ENCODE measurements at places on chromosomes 6 and 20.

- DNase-seq = no peak
Observed at GRCh38 chr20:31908016-31908415, 37.6 kb downstream of the TTLL9 start.

- no peak for DNase-seq
Observed at GRCh38 chr6:139600919-139601475, 226.5 kb upstream of the CITED2 start.

- no peak for DNase-seq
Observed at GRCh38 chr6:169956580-169956979, 205.2 kb downstream of the ERMARD start.

GRCh38 chr6:53349209-53349693 is 501 bp upstream of the ELOVL5 start:
- DNase-seq = no peak

- no peak for DNase-seq
Observed at GRCh38 chr20:36865076-36865860, 10.7 kb upstream of the TLDC2 start.

DNA sequence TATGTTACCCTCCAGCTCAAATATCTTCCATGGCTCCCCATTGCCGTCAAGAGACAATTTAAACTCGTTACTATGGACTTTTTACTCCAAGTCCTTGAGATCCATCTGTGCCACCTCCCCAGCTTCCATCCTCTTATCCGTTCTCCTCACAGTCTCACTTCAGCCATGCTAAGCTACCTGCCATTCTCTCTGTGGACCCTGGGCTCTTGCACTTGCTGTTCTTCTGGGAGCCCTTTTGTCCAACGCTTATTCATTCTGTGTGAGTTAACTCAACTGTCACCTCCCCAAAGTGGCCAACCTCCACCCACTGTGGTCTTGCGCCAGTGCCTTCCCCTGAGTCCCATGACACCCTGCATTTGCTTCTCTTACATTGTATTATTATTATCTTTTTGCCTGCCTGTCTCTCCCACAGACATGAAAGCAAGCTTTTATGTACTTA is 132.4 kb downstream of the BCAS1 start:
- DNase-seq = no peak

DNA sequence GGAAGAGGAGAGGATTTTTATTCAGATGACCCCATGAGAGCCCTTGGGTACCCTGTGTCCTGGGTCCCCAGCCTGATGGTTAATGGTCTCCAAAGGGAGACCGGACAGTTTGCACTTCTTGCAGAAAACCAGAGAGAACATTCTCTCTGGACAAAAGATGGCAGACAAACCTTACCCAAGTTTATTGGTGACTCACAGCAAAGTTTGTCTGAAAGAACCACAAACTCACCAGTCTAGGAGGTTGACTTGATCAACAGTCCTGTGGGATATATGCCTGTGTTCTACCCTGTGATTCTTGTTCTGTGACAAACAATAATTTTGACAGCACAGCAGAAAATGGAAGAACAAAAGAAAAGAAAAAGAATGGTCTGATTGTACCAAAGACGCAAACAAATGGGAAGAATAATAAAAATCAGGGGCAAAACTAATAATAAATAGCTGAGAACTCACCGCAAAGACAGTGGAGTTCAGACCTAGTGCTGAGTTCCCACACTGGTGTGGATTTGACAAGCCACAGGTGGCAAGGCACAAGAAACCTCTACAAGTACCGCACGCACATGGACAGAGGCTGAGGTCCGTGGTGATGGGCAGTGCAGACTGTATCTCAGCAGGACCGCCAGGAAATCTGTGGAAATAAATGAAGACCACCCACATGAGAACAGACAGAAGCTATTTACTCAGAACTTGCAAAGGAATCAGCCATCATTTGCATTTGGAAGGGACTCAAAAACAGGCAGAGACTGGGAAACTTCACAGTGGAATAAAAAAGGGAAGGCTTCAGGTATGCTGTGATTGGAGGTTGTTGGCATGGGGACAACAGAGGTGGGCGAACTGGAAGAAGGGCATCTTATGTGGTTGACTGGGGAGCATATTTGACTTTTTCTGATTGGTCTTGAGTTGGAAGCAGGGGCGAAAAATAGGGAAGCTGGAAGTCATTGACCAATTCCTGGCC is 246.3 kb upstream of the RNF24 start:
- no peak for DNase-seq

DNA sequence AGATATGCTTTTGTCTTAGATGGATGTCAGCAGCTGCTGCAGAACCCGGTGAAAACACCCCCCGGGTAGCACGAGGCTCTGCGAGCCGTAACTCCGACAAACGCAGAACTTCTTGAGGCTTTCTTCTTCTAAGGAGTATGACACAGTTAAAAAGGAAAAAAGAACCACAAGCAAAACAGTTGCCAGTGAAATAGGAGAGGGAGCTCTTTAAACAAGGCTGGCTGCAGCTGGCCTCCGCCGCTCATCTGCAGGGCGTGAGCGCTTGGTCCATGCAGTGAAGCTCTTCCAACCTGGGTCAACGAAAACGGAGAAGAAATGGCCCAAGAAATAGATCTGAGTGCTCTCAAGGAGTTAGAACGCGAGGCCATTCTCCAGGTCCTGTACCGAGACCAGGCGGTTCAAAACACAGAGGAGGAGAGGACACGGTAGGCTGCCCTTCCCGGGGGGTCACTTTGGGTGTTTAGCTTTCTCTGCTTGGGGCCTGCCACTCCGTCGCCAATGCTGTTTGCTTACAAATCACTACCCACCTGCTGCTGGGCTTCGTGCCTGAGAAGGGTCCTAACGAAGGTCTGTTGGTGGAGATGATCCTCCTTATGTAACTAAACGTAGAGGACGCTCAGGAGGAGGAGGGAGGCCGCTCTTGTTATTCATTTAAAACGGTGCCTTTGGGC is 13.2 kb downstream of the SYTL3 start:
- no peak for DNase-seq

DNA sequence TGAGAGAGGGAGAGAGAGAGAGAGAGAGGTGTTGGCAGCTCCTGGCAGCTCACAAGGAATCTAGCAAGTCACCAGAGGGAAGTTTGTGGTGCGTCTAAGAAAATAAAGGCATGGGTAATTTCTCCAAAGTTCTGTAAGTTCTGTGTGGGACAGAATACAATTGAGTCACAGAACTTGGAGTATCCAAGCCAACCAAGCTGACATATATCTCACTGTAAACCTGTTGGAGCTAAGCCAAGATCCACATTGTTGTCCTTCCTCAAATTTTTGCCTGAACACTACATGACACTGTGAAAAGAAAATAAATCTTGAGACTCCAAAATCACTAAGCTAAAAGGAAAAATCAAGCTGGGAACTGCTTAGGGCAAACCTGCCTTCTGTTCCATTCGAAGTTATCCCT is 436.7 kb downstream of the MEI4 start:
- no peak for DNase-seq

- DNase-seq = no peak
Observed at GRCh38 chr20:19971116-19971515, 46.0 kb upstream of the NAA20 start.

DNA sequence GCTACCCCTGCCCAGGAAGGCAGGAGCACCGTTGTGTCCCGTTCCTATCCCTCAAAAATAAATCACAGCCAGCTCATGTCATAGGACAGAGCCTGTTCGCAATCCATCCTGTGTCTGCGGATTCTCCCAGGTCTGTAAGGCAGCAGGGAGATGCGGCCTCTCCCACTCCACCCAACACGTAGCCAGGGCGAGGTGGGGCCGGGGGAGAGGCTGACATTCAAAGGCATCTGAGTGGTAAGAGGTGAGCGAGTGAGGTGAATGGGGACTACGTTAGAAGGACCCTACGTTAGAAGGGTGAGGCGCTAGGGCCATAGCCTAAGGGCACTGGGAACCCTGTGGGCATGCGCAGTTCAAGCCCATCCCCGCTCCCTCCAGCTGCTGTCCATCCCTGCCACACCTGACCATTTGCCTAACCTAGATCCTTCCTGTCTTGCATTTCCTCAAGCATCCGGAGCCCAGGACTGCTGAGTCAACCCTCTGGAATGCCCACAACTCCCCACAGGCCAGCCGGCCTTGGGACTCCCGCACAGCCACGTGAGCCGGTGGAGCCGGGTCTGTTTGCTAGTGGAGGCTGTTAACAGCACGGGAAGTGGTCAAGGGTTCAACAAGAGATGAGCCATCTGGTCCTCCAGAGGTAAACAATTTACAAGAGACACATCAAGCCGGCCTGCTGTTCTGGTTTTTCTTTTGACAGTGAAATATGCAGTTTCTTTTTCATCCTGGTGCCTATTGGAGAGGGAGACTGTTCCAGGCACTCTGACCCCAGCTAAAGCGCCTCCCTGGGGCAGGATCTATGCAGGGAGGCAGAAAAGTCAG is 45.9 kb downstream of the RIPOR3 start:
- peak; percentile 80 for DNase-seq

GRCh38 chr6:142002825-142003405 is 129.8 kb upstream of the GJE1 start:
- DNase-seq = no peak

- no peak for DNase-seq
Observed at GRCh38 chr6:34717466-34717865, 20.9 kb upstream of the ILRUN start.

DNA sequence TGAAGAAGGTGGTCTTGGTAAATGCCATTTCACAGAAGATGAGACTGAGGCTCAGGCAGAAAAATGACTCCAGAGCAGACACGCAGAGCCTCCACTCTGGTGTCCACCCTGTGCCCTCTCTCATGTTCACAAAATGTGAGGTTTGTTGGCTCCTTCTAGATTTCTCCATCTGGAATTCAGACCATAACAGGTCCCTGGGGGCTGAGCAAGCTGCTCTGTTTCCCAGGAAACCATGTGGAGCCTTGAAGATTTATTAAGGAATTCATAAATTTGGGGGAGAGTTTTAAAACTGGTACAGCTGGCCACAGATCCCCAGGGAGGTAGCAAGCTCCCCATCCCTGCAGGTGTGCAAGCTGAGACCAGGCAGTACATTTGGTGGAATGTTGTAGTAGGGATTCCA is 38.8 kb upstream of the SIRPA start:
- DNase-seq = no peak

DNA sequence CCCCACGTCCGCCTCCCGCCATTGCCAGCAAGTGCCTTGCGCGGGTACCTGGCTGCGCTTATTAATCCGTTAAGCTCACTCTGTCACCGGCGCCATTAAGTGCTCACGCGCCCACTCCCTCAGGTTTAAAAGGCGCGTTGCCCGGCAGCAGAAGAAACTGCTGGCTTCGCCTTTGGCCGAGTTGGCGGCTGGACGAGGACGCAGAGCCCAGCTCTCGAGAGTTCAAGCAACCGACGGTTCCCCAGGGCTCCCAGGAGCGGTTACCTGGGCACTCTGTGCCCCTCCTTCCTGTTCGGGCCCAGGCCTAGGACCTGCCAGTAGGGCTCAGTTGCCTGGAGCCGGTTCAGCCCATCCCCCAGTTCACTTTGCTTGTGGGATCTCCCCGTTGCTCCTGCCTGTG is at the start of gene GGTLC1:
Gene GGTLC1 (minus strand): TSS at position 219 of the 400 bp plus-strand sequence. CDS start 2,168 bp downstream, outside the sequence.
- DNase-seq = no peak

GRCh38 chr6:131226459-131227157 is 91.3 kb downstream of the AKAP7 start:
- DNase-seq = no peak

GRCh38 chr6:28207510-28208110 is 17.5 kb upstream of the ZSCAN9 start:
- DNase-seq = no peak

DNA sequence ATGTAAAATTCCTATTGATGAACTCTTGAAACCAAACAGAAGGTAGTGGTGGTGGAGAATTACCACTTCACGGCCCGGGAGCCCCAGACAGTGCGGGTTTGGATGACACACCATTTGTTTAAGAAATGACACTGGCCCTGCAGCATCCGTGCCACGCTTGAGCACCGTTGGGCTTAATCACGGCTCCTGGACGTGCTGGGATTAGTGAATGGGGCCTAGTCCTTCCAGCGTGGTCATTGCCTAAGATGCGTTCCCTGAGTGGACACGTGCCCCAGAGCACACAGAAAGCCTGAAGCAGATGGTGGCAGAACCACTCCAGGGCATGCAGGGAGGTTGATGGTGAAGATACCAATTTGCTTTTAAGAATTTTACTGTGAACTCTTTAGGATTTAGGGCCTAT is 14.5 kb downstream of the STX16 start:
- DNase-seq = no peak

DNA sequence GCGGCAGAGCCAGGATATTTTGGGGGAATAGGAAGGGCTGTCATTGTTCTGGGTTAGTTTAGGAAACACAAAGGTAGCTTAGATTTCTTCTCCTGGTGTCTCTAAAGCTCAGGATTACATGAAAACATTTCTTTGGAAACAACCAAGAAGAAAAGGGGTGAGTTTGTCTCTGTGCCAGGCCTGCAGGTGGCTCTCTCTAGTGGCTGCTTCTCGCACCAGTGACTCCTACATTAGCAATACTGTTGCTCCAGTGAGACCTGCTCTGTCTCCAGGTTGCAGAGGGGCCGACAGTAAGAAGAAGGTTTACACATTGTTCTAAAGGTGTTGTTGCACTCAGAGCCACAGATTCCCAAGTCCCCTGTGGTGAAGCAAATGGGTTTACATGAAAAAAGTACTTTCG is 104.6 kb upstream of the GLP1R start:
- no peak for DNase-seq

GRCh38 chr6:100353276-100354015 is 111.3 kb downstream of the SIM1 start:
- no peak for DNase-seq

DNA sequence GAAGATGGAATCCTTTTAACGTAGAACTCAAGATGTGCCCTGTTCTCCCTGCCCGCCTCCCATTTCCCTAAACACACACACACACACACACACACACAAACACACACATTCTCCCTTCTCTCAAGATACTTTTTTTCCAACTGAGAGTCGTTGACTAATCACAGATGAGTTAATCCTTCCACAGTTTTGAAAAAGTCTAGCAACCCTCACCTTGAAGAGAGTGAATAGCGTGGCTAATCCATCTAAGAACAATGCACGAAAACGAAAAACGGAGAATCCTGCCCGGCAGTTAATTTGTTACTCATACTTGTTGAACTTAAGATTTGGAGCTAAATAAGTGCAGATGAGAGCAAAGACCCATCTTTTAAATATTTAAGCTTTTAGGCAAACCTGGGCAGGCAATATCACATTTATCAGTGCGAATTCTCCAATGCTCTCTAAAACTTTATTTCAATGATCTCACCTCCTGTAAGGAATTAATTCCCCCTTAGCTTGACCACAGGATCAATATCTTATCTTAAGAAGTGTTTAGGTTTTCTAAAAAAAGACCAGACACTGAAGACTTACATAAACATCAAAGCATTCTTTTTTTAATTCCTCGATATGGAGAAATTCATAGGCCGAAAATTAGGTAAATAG is 1.1 kb downstream of the AGPAT4 start:
- DNase-seq = no peak

- DNase-seq = no peak
Observed at GRCh38 chr6:159832946-159833345, 32.9 kb downstream of the PNLDC1 start.

GRCh38 chr6:135383301-135383700 is 114.2 kb downstream of the AHI1 start:
- no peak for DNase-seq
